Stimulated activated CD4-positive, alpha-beta T cell treated with anti-CD3 and anti-CD28 coated beads, Interleukin-4, amount 100 ng/mL, for 4 hours (primary cell): ENCODE measurements at places on chromosomes 3 and 15.

DNA sequence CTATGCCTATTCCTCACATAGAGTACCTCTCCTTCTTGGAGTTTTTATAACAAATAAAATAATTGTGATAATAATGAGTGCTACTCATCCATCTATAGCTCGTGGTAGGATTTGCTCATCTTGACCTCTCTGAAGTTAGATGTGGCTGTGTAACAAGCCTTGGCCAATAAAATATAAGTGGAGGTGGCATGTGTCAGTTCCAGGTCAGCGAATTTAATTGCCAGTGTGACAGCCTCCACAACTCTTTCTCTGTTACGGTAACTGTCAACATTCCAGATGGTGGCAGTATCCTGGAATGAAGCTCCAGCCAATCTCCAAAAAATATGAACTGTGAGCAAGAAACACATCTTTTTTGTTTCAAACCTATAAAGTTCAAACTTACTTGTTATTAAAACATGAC, 13.8 kb downstream of the CLRN1 start:
- no peak for DNase-seq

DNA sequence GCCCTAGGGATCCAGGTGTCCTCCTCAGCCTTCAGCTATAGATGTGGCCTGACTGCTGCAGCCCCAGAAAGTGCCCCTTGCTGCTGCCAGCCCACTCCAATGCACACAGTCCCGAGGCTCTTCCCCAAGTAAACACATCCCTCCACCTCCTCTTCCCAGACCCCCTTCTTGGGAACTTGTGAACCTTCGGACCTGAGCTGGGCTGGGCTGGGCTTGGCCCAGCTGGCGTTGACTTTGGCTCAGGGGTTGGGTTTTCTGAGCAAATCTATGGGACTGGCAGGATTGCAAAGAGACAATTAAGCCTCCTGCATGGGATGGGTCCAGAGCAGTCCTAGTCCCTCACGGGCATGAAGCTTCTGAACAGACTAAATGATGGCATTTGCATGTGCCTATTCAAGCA, 14.7 kb downstream of the VIPR1 start:
- DNase-seq = no peak

DNA sequence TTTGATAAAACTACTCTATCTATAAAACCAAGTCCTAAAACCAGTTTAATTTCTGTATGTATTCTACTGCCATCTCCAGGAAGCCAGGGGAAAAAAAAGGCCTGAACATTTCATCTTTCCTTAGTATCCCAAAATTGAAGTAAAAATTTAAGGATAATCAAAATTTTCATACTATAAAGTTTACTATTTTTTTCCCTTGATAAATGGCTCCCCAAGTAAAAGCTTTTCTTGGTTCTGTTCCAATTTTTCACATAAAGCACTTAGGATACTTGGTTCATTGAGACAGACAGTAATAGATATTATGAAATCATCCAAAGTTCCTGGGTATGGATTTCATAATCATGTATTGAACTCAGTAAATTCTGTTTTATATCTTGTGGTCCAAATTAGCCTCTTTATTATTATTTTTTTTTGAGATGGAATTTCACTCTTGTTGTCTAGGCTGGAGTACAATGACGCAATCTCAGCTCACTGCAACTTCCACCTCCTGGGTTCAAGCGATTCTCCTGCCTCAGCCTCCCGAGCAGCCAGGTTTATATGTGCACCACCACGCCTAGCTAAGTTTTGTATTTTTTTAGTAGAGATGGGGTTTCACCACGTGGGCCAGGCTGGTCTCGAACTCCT, 34.5 kb downstream of the ICE2 start:
- no peak for DNase-seq

GRCh38 chr3:5205165-5205941, 17.8 kb downstream of the EDEM1 start:
- DNase-seq = no peak

DNA sequence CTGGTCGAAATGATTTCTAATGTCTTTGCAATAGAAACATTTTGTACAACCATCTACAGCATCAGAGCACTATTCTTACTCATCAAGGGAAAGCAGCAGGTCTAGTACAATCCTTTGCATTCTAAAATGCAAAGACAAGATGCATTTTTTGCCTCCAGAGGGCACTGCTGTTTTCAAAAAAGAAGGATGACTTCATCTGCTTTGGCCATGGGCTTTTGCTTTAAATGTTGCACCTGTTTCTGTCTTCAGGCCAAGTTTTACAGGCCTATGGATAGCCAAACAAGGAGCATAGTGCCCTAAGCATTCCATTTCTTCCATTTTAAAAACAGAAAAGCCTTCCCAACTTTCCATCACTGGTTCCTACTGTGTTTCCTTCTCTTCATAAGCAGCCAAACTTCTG, 3.4 kb downstream of the PARP9 start:
- DNase-seq = peak; percentile 49
